ENCODE measurements at places on chromosomes 12 and 14. TPM values are rescaled to one million over a fixed set of nuclear protein-coding genes. Genes with fewer than 3 reads are reported as not detected.

SERPINA3 gene
- 16.0 TPM for total RNA-seq

MED6 gene
- total RNA-seq, result 33.5 TPM

IL22 gene
- total RNA-seq, result not detected

CTSG gene
- total RNA-seq, result not detected

PIWIL1 gene
- not detected for total RNA-seq

HRK gene
- total RNA-seq, result not detected

PMCH gene
- total RNA-seq, result not detected

FLVCR2 gene
- 46.2 TPM for total RNA-seq

GZMB gene
- not detected for total RNA-seq

DNA sequence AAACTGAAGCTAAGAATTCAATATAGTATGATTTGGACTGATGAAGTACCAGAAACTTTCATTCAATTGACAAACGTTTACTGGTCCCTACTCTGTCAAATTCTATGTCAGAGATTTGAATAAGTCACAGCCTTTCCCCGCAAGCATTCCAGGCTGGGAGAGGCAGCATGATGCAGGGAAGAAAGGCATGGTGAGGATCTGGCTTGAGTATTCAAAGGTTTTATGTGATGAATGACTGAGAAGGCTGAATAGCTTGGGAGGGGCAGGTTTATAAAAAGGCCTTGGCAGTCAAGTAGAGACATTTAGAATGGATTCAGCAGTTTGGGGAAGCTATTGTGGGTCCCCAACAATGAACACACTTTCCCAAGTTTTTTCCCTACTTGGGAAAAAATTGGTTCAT lies 431.8 kb downstream of the DPF3 start:
- no peak for DNase-seq

DNA sequence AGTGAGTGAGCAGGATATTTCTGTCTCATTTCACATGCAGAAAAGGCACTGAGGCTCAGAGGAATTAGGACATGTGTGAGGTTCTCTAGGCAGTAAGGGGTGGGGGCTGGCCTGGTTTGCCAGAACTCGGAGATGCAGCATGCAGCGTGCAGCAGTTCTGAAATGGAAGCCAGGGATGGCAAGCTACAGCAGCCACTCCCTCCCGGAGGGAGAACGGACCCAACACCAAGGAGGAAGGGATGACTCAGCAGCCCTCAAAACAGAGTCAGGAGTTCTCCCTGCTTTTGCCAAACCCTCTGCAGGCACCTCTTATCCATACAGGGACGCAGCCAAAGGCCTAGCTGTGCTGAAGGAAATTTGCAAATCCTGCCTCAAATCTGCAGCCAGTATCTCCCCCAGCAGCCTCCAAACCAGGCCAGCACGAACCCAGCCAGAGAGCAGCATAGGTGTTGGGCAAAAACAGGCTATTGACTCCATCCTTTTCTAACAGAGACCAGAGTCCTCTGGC lies 10.3 kb upstream of the SERPINA3 start:
- peak; percentile 51 for DNase-seq

GRCh38 chr14:93239869-93240677 lies 33.0 kb downstream of the UBR7 start:
- no peak for DNase-seq

DNA sequence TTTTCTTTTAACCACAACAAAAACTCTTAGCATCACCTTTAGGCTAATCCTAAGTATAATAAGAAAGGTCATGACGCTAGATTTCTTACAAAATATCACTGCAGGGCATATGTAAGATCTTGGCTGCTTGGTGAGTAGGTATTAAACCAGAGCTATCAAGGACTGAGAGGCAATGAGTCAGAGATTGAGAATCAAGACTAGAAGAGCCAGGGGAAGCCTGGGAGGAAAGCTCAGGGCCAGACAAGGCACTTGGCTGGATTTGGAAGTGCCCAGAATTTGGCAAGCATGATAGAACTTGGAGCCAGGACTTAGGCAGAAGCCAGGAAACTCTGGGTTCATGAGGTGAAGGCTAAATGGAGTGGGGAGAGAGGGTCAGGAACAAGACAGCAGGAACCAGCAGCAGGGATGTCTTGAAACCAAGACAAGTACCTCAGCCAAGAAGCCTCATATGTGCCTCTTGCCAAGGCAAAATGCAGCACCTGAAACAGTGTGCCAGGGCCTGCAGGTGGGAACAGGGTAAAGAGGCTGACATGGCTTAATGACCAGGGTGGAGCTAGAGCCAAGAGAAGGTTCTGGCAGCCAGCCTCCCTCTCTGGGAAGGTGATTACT lies 49.9 kb downstream of the PTHLH start:
- DNase-seq, result no peak

GRCh38 chr12:14313379-14314138 lies 51.9 kb upstream of the ATF7IP start:
- DNase-seq, result no peak

GRCh38 chr14:48628870-48629269 lies 953.5 kb upstream of the MDGA2 start:
- DNase-seq, result no peak

- DNase-seq, result no peak
Measured at GRCh38 chr12:30166006-30166795, 382.5 kb upstream of the TMTC1 start.

DNA sequence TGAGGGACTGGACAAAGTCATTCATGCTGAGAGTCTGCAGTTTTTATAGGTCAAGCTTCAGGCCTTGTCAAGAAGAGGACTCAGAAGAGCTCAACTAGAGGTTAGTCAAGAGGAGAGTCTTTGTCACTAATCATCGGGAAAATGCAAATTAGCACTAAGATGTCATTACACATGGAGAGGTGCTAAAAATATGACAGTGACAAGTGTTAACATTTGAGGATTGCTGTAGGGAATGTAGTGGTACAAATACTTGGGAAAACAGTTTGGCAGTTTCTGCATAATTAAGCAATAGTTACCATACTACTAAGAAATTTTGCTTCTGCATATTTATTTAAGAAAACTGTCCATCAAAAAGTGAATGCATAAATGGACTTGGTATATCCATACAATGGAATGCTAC lies 60.9 kb upstream of the CSRP2 start:
- DNase-seq, result no peak

- no peak for DNase-seq
Measured at GRCh38 chr12:20440408-20440807, 72.1 kb downstream of the PDE3A start.

DNA sequence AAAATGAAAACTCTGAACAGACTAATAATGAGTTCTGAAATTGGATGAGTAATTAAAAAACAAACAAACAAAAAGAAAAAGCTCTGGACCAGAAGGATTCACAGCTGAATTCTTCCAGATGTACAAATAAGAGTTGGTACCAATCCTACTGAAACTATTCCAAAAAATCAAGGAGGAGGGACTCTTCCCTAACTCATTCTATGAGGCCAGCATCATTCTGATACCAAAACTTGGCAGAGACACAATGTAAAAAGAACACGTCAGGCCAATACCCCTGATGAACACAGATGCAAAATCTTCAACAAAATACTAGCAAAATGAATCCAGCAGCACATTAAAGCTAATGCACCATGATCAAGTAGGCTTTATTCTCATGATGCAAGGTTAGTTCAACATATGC lies 183.9 kb upstream of the CNOT2 start:
- DNase-seq, result no peak

GRCh38 chr12:15555446-15555845 lies 233.1 kb downstream of the PTPRO start:
- no peak for DNase-seq

GRCh38 chr14:75558440-75558839 lies 20.0 kb upstream of the FLVCR2 start:
- DNase-seq, result no peak

DNA sequence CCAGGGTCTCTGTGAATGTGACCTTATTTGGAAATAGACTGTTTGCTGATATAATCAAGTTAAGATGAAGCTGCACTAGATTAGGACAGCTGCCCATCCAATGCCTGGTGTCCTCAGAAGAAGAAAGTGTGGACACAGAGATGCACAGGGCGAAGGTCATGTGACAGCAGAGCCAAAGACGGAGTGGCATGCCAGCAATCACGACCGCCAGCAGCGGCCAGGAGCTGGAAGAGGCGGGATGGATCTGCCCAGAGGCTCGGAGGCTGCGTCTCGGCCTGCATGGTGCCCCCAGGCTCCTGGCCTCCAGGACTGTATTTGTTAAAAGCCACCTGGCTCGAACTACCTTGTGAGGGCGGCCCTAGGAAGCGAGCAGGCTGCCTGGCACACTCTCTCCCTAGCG lies 76.5 kb downstream of the RFLNA start:
- DNase-seq, result no peak

GRCh38 chr12:57369202-57369601 lies 61.6 kb downstream of the R3HDM2 start:
- DNase-seq, result no peak

DNA sequence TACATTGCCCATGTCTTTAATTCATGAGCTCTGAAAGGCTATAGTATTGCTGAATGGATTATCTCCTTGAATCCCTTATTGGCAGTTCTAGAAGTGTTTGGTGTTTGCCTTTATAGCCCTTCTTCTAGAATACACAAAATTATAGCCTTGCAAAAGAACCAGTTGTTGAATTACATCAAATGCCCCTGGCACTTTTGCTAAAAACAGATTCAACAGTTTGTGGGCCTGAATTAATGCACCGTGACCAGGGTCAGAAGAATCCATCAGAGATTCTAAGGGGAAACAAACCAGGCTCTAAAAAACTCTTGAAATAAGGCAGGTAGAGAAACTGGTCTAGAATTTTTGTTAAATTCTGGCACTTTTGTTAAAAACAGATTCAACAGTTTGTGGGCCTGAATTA lies 197.8 kb downstream of the SOX5 start:
- no peak for DNase-seq

DNA sequence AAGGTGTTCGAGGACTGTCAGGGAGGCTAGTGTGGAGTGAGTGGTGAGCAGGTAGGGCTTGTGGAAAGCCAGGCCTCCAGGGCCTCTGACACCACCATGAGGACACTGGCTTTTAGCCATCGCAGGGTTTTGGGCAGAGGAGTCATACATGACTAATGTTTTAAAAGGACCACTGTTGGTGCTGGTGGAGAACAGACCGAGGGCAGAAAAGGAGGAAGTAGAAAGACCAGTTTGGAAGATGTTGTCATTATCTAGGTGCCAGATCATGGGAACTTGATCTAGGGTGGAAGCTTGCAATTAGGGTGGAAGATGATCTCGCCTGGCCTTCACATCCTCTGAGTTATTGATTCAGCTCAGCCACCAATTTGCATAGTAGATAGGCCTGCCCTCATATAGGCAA lies 144.2 kb downstream of the C12orf75 start:
- DNase-seq, result no peak

- no peak for DNase-seq
Measured at GRCh38 chr12:81086342-81086741, 8.5 kb downstream of the ACSS3 start.

GRCh38 chr14:32761381-32761968 lies 177.2 kb upstream of the NPAS3 start:
- DNase-seq, result no peak

DNA sequence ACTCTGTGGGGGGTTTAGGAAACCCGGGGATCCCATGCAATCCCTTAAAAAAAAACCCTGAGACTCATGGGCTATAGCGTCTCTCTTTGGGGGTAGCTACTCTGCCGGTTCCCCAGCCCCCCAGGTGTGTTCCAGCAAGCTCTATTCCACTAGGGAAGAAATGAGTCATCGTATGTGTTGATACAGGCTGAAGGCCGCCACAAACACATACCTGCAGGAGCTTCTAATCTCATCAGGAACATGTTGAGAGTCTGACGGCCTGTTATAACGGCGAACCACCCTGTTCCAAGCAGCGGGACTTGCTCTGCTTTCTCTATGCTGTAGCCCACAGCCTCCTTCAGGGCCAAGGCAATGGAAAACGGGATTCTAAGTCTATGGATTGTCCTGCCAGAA lies 977 bp upstream of the KRT5 start:
- no peak for DNase-seq

DNA sequence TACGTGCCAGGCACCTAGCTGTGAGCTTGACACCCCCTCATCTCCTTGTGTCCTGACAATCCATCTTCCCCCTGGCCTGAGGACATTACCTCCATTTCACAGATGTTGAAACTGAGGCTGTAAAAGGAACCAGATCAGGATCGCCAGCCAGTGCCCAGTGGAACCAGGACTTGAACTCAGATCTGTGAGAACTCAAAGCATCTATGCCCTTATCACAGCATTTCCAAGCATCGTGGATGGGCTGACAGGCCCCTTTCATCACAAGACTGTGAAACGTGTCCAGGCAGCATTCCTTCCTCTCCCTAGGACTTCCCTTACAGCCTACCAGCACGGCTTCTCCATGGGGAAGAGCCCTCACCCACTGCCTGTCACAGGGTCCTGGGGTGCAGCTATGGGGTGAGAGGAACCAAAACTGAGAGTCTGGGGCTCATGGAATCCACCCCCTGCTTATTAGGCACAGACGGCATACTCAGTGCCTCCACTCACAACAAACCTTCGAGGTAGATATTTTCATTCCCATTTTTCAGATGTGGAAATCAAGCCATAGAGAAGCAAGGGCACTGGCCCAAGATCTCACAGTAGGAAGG lies 26.9 kb downstream of the CMKLR1 start:
- no peak for DNase-seq

DNA sequence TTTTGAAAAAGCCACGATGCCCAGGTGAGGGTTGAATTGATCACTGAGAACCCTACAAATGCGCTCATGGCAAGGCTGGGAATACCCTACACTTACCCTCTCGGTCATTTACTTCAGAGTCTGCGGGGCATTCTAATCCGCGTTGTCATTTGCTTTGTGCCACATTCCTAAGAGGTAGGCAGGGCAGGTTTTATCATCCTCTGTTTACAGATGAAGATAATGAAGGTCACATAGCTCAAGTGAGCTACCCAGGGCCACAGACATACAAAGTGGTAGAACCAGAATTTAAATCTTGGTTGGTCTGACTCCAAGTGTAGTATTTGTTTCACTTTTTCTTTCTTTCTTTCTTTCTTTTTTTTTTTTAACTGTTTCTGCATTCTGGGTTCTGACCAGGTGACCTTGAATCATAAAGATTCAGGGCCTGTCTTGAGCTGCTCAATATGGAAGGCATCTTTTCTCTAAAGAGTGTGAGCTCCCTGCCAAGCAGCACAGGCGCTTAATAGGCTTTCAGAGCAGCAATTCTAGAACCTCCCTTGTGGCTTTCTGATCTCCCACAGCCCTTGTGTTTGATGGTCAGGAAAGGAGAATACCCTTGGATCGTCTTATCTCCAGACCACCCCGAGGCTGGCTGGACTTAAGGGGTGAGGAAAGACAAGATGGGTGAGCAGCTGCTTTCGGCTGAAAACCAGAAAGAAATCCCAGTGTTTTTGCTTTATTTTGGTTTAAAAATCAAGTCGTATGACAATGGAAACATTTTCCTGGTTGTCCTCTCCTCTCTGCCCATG lies 662 bp upstream of the BATF start:
- DNase-seq, result no peak

GRCh38 chr12:61536525-61536924 lies 723.7 kb upstream of the USP15 start:
- DNase-seq, result no peak

- no peak for DNase-seq
Measured at GRCh38 chr12:12685305-12685704, 10.7 kb downstream of the GPR19 start.

- DNase-seq, result no peak
Measured at GRCh38 chr14:47195582-47195981, 479.8 kb downstream of the MDGA2 start.

- DNase-seq, result no peak
Measured at GRCh38 chr14:45136399-45136798, 669 bp downstream of the FANCM start.
